ENCODE measurements at places on chromosomes 2 and 18.

GRCh38 chr2:127527001-127527804 is 914 bp upstream of the IWS1 start:
- no peak for DNase-seq

DNA sequence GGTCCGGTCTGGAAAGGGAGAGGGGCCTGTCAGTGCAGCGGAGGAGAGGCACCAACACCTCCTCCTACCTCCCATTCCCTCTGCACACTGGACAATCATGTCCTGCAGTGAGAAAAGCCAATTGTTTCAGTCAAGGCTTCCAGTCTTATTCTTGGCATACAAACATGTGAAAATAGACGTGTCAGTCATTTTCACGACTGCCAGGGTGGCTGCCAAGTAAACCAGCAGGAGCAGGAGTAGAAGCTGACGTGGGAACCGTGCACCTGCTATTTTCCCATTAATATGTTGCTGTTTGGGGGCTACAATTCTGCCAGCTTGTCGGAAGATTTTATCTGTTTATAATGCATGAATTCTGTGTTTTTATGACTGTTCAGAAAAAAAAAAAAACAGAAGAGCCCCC is 202.3 kb downstream of the SPP2 start:
- no peak for DNase-seq

DNA sequence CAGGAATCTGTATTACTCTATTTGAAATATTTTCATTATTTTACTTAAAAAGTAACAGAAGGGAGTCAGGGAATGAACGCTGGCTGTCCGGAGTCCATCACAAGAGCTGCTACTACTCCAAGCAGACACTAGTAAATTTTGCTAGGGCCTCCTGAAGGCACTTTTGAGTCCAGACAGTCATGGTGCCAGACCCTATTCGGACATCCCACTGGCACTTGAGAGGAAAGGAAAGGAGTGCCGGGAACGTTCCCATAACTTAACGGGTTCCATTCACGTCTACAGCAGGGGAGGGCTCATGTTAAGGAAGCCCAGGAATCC is 563 bp upstream of the GMCL1 start:
- no peak for DNase-seq

DNA sequence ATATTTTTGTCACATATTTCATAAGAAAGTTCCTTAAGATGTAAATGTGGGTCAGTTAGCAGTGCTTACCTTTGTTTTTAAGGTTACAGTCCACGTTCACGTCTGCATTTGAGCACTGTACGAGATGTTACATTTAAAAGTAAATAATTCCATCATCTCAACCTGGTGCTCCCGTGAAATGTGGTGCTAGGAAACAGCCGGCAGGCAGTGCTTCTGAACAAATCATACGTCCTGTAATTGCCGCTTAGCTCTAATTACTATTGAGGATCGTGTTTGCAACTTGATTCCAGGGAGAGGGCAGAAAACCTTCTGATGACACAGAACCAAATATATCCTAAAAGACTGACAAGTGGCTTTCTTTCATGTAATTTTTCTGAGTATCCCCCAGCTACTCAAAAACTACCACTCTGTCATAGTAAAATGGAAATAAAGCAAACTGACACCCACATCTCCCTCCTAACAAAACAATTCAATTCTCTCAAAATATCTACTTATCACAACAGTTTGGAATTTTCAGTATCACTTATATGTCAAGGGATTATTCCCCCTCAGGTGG is 297.8 kb upstream of the SESTD1 start:
- DNase-seq, result no peak

GRCh38 chr2:32061973-32062861 is 1.1 kb upstream of the SPAST start:
- DNase-seq, result no peak

DNA sequence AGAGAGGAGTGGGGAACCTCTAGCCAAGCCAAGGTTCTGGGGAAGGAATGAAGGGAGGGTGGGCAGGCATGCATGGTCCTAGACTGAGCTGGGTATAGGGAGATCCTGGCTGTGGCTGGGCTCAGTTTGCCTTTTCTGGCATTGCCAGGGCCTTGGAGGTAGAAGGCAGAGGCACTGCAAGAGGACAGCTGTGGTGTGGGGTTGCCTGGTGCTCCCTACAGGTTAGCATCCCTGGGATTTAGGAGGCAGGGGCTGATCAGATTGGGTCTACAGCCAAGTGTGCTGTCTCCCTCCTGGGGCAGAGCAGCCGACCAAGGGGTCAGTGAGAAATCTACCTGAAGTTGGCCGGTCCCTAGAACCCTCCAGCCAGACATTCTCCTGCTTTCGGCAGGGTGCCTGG is 15.9 kb downstream of the ABCG8 start:
- no peak for DNase-seq

DNA sequence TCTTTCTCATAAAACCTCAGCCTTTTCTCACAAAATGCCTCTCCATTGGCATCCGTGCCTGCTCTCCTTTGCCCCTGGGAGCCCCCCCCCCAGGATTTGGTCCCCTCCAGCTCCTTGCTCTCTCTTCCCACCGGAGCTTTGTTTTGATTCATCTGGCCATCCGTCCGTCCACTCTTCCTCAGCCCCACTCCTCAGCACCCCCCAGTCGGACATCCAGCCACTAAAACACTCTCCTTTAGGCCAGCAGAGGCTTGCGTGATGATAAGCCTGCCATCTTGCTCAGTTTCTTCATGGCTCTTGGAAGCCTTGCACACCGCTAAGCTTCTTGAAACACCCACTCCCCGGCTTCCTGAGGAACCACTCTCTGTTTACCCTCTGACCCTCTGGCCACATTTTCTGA is 31.5 kb upstream of the GNAL start:
- no peak for DNase-seq

- DNase-seq, result no peak
Observed at GRCh38 chr2:191204433-191204832, 40.8 kb upstream of the MYO1B start.

- no peak for DNase-seq
Observed at GRCh38 chr2:24018241-24018640, 8.4 kb downstream of the MFSD2B start.

- DNase-seq, result no peak
Observed at GRCh38 chr18:63177259-63177658, 142.3 kb downstream of the BCL2 start.

DNA sequence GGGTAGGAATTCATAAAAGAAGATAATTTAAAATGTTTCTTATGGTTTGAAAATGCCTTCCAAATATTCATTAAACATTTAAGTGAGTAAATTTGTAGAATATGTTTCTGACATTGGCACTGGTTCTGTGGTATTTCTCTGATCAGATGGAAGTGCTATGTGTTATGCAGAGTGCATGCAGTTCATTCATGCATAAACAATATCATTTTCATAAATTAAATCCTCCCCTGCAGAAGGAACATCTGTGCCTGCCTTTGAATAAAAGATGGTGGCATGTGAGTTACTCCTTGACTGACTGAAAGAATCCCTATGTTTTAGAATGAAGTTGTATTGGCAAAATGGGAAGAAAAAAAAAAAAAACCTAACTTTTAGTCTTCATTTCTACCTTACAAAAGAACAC is 5.9 kb downstream of the NEUROD1 start:
- DNase-seq, result no peak
